ENCODE measurements at places on chromosomes 3 and 15. TPM values are rescaled to one million over a fixed set of nuclear protein-coding genes. Genes with fewer than 3 reads are reported as not detected.

GRCh38 chr15:78640527-78641101 is 396 bp downstream of the CHRNB4 start:
- H3K4me3 ChIP-seq: peak overlapping the region; percentile 9
- no peak for DNase-seq
- no peaks in the 10 kb centered on the region for H3K4me1 ChIP-seq
- H3K27ac ChIP-seq: no peak overlapping the region

DNA sequence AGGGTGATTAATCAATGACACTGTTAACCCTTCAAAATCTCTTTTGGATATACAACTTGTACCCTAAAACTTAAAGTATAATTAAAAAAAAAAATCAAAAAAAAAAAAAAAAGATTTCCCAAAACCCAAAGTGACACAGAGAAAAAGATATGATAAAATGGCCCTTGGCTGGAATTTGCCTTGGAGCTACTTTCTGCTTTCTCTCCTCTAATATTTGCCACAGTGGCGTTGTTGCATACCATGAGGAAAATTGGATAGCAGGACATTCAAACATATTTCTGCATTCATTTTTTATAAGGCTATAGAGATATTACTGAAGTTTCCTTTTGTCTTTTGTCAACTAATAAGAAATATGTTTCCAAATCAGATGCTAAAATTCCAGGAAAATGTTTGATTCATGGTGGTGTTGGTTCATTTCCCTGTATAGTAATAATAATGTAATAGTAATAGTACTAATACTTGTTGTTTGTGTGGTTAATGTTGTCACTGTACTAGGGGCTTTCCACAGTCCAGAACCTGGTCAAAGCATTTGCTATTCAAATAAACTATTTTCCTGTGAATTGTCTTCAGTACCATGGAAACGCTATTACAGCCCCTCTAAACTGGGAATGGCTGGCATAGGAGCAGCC is 441.3 kb upstream of the THBS1 start:
- H3K36me3 ChIP-seq: no peaks in the 10 kb centered on the region
- H3K27me3 ChIP-seq: no peaks in the 10 kb centered on the region
- no peak overlapping the region for H3K27ac ChIP-seq
- H3K4me3 ChIP-seq: no peak overlapping the region
- DNase-seq: no peak

Gene NLGN1
- total RNA-seq: not detected

Gene DNAH1
- 49.0 TPM for total RNA-seq

DNA sequence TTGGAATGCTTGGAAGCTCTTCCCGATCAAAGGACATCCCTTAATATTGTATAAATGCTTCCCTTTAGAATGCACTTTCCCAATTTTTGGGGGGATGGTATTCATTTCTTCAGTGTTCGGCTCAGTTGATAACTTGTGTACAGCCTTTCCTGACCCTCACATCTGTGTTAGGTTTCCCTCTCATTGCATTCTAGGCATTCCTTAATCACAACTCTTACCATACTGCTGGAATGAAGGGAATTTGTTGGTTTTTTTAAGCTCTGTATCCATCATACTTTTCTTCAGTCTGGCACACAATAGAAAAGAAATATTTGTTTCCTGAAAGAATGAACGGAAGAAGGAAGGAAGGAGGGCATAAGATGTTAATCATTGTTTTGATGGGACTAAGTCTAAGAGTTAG is 119.5 kb downstream of the CHST2 start:
- no peaks in the 10 kb centered on the region for H3K36me3 ChIP-seq
- DNase-seq: no peak
- H3K4me1 ChIP-seq: no peaks in the 10 kb centered on the region
- no peaks in the 10 kb centered on the region for H3K27me3 ChIP-seq

- H3K36me3 ChIP-seq: no peaks in the 10 kb centered on the region
- H3K4me1 ChIP-seq: peaks cover 32% of the 10 kb centered on the region
- DNase-seq: no peak
These were observed 17.6 kb upstream of the CYP11A1 start for GRCh38 chr15:74384881-74385643.

Gene CHRFAM7A
- total RNA-seq: 2.9 TPM

Gene CAND2
- 4.3 TPM for total RNA-seq

DNA sequence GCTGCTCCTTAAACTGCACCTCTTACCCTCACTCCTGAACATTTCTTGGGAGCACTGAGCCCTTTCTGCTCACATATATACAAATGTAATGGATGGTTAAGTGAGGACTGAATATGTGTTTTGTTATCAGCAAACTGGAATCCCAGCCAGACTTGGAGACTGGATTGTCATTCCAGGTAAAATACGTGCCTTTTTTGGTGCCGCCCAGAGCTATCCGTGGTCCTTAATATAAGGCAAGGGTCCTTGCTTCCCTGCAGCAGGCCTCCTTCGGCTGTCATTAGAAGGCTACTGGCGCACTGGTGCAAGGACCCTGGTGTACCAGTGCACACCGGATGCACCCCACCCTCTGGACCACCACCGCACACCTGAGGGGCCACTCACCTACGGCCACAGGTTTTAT is 1.1 kb upstream of the GABRB3 start:
- H3K4me3 ChIP-seq: no peak overlapping the region
- H3K4me1 ChIP-seq: no peaks in the 10 kb centered on the region
- no peaks in the 10 kb centered on the region for H3K27me3 ChIP-seq
- DNase-seq: no peak
- H3K27ac ChIP-seq: no peak overlapping the region

Gene CHP1
- total RNA-seq: 21.1 TPM

- H3K36me3 ChIP-seq: no peaks in the 10 kb centered on the region
- peaks cover 30% of the 10 kb centered on the region for H3K4me1 ChIP-seq
- DNase-seq: peak; percentile 38
- H3K4me3 ChIP-seq: peak overlapping the region; percentile 100
- H3K27me3 ChIP-seq: no peaks in the 10 kb centered on the region
These were observed 451 bp downstream of the CHCHD4 start for GRCh38 chr3:14124223-14124614.

Gene RLBP1
- total RNA-seq: not detected

Gene PIGB
- 22.4 TPM for total RNA-seq

DNA sequence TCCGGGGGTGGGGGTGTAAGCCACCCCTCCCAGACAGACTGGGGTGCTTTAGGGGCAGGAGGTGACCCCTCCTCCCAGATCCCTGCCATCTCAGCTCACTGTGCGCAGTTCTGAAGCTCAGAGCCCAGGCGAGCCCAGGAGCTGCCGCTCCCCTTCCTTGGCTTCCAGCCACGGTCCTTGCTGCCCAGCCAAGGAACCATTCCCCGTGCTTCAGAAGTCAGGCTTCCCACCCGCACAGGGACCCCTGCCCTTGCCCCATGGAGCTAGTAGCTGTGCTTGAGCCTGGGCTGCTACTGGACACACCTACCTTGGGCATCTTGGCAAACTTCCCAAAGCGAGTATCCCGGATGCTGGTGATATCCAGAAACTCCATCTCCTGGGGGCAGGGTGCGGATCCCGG is 4.8 kb downstream of the PLCB2 start:
- no peak overlapping the region for H3K4me3 ChIP-seq
- H3K27ac ChIP-seq: no peak overlapping the region
- no peak for DNase-seq
- peaks cover 70% of the 10 kb centered on the region for H3K36me3 ChIP-seq
- no peaks in the 10 kb centered on the region for H3K27me3 ChIP-seq
- H3K4me1 ChIP-seq: peaks cover 9% of the 10 kb centered on the region

DNA sequence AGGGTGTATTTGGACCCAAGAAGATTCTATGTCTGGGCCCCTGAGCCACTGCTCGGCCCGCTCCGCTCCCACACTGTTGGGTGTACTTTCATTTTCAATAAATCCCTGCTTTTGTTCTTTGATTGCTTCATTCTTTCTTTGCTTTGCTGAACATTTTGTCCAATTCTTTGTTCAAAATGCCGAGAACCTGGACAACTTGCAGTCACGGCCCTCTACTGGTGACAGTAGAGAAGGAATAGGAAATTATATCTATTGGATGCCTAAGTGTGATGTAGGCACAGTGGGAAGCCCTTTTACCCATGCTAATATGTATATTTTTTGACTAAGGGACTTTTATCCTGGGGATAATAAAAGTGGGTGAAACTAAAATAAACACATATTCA is 340.8 kb downstream of the LRRC3B start:
- H3K4me1 ChIP-seq: no peaks in the 10 kb centered on the region
- no peaks in the 10 kb centered on the region for H3K27me3 ChIP-seq
- DNase-seq: no peak
- H3K4me3 ChIP-seq: no peak overlapping the region
- no peak overlapping the region for H3K27ac ChIP-seq

- no peak overlapping the region for H3K4me3 ChIP-seq
- H3K4me1 ChIP-seq: no peaks in the 10 kb centered on the region
- no peaks in the 10 kb centered on the region for H3K27me3 ChIP-seq
- no peak for DNase-seq
These were observed 43.6 kb upstream of the SRGAP3 start for GRCh38 chr3:9293076-9293475.

Gene CFAP92
- 0.46 TPM for total RNA-seq

DNA sequence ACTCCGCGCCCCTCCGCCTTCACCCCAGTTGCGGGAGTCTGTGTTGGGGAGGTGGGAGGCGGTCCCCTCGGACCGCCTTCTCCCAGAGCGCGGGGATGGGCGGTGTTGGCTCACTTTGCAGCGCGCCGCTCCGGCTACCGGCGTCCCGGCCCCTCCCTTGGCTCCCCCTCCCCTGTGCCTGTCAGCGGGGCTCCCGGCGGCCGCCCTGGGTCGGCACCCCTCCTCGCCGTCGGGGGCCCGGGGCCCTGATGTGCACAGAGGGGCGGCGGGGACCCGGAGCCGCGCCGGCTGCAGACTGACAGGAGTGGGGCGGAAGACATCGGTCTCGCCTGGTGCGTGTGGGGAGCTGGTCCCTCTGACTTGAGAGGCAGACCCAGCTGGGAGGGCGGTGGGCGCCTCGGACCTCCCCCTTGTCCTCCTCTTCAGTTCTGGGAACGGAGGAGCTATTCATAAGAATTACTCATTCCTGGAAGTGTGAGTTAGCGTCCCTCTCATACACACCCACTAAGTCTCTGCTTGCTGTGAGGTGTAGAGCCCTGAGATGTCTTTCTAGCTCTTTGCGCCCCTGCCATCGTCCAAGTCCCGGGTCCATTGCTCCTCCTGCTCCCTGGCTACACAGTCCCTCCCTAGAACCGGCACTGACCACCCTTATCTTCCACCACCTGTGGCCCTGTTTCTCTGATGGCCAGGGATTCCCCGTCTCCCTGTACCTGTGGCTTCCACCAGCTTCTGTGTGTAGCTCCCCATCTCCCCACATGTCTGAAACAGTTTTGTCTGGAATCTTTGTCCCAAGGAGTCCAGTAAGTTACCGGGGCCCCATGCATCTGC is 42.3 kb upstream of the ROPN1 start:
- DNase-seq: peak; percentile 32
- H3K36me3 ChIP-seq: no peaks in the 10 kb centered on the region
- no peaks in the 10 kb centered on the region for H3K4me1 ChIP-seq
- peaks cover 7% of the 10 kb centered on the region for H3K27me3 ChIP-seq

DNA sequence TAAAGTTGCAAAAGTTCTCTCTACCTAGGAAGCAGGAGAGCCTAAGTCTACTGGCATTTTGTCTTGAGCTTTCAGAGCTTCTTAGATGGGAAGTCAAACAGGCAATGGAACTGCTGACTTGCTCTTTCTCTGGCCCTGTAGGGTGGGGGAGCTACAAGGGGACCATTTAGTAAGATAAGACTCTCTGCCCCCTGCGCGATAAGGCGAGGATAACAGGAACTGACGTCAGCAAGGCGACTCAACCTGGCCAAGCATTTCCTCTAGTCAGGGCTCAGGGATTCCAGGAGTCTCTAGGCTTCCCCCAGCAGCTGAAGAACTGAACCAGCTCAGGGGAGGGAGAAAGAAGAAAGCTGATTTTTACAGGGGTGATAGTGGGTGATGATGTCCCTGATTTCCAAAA is 5.8 kb downstream of the RARB start:
- no peak overlapping the region for H3K4me3 ChIP-seq
- H3K36me3 ChIP-seq: no peaks in the 10 kb centered on the region
- H3K27ac ChIP-seq: no peak overlapping the region
- no peaks in the 10 kb centered on the region for H3K4me1 ChIP-seq

Gene FAM107A
- not detected for total RNA-seq

- DNase-seq: no peak
- H3K4me1 ChIP-seq: no peaks in the 10 kb centered on the region
- no peaks in the 10 kb centered on the region for H3K27me3 ChIP-seq
These were observed 66.6 kb downstream of the USF3 start for GRCh38 chr3:113629584-113630421.

DNA sequence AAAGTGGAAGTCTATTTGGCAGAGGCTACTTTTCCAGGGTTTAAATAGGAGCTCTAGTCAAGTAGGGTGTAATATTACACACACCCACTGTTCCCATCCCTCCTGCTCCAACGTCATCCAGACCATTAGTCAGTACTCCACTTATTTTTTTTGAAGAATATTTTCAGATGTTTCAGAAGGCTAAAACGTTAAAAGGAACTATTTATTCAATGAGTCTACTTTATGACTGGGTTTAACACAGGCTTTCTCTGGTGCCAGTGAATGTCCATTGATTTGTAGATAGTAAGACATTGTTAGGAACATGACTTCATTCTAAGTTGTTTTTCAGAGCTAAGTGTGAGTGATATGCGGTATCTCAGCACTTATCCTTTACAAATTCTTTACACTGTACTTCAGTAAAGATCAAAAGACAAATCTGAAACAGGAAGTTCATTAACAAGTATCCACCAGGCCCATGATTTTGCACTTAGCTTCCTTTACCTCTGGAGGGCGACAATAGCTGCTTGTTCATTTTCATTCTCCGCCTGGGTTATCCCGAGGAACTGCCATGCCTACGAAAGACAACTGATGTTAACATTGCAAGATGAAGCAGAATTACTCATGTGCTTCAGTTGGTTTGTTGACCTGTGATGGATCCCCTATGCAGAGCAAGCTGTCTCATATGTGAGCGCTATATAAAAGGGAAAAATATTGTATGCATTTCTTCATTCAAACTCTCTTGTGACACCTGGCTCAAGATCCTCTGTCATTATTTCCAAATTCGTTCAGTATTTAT is 158.7 kb downstream of the USP13 start:
- no peak overlapping the region for H3K27ac ChIP-seq
- no peaks in the 10 kb centered on the region for H3K4me1 ChIP-seq
- no peaks in the 10 kb centered on the region for H3K36me3 ChIP-seq
- H3K4me3 ChIP-seq: no peak overlapping the region
- DNase-seq: no peak
- H3K27me3 ChIP-seq: no peaks in the 10 kb centered on the region

GRCh38 chr3:111373861-111374260 is 168.1 kb upstream of the CD96 start:
- no peak overlapping the region for H3K27ac ChIP-seq
- no peaks in the 10 kb centered on the region for H3K27me3 ChIP-seq
- no peaks in the 10 kb centered on the region for H3K36me3 ChIP-seq
